ENCODE measurements at places on chromosomes 6 and 20.

GRCh38 chr6:4435981-4436445 lies 300.6 kb upstream of the ECI2 start:
- no peak for DNase-seq

GRCh38 chr20:58985656-58986055 lies 4.6 kb downstream of the NELFCD start:
- DNase-seq = no peak

DNA sequence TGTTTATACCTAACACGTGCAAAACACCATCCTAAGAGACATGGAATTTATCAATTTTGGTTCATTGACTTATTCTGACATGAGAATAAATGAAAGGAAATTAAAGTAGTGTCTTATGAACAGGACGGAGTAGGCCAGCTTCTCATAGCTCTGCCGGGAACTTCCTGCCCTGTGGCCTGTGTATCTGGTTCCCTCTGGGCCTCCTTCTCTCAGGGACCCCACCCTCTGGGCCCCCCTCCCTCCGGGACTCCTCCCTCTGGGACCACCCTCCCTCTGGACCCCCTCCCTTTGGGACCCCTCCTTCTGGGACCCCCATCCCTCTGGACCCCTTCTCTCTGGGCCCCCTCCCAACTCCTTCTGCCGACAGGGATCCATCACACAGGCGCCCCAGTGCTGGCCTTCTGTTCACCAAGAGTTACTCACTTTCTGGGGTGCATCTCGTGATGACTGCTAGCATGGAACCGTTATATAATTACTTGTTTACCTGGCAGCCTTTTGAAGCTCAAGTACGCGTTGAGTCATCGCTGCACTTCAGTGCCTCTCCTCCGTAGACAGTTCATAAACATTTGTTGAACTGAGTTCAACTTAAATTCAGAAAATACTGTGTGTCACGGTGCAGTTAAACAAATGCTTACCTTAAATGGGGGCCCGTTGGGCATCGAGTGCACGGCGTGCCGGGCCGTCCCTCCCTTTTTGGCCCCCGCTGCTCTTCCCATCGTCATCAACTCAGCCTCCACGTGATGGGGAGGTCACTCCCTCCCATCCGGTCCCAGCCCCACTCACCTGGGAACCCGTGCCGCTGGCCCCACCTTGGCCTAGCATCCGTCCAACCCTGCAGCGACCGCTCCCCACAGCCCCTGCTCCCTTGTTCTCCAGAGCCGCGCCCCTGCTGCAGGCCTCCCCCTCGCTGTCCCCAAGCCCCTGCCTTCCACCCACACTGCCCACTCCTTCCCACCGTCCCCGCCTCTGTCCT lies 8.1 kb downstream of the CCR6 start:
- DNase-seq = no peak

- DNase-seq = no peak
These were observed 10.1 kb downstream of the SAMHD1 start for GRCh38 chr20:36941401-36941835.
